ENCODE measurements at places on chromosomes 2 and 18.

DNA sequence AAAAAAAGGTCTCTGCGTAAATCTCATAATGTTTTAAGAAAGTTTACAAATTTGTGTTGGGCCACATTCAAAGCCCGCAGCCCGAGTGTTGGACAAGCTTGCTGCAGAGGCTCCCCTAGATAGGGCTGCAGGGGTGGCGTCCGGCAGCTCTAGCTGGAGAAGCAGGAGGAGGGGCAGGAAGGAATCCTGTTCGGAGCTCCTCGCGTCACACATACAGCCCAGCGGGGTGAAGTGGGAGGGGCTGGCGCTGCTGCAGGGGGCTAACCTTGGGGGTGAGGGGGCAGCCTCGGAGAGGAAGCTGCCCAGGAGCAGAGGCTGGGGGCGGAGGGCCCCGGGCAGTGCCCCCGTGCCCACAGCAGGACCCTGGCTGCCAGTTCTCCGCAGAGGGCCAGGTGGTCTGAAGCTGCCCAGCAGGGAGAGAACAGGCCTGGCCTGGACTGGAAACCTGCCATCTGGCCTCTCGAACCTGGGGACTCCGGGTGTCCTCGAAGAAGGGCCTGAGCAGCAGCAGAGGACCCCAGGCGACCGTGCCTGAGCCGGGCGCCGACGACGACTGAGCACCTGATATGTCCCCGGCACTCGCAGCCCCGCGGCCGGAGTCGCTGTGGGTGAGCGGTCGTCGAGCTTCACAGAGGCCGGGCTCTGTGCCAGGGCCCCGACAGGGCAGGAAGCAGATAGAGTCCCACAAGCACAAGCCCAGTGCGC is 2.6 kb upstream of the GPR35 start:
- DNase-seq: no peak

DNA sequence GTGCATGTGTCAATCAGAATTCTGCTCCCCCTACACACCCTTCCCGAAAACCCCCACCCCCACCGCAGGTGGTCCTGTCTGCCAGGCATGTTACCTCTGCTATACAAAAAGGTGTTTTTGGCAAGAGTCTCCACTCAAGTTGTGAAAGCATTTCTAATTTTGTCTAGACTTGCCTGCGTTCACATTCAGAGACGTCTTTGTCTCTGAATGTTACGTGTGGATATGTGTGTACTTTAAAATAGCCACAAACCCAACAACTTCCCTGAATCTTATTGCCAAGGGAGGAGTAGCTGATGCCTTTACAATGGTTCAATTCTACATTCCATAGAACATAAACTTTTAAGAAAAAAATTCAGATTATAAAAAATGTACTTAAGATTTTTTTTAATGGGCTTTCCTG is 66.6 kb downstream of the ITGA4 start:
- no peak for DNase-seq

GRCh38 chr2:23944527-23944926 is 4.3 kb downstream of the UBXN2A start:
- no peak for DNase-seq

- DNase-seq: no peak
Measured at GRCh38 chr2:54579682-54580620, 123.8 kb downstream of the SPTBN1 start.

DNA sequence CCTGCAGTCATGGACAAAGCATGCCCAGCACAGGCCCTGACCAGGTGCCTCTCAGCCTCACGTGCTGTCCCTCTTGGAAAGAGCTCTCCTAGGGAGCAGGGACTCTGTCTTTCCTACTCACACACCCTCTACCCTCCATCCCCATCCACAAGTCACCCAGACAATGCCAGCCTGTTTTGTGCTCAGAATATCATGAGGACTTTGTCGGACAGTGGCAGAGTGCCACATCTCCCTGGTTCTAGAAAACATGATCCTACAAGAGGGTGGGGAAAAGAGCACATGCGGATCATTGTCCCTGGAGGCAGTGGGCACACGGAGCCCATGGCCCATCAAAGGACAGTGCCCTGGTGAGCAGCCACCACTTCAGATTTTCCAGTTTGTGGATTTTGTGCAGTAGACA is 3.7 kb upstream of the MAL start:
- DNase-seq: no peak

DNA sequence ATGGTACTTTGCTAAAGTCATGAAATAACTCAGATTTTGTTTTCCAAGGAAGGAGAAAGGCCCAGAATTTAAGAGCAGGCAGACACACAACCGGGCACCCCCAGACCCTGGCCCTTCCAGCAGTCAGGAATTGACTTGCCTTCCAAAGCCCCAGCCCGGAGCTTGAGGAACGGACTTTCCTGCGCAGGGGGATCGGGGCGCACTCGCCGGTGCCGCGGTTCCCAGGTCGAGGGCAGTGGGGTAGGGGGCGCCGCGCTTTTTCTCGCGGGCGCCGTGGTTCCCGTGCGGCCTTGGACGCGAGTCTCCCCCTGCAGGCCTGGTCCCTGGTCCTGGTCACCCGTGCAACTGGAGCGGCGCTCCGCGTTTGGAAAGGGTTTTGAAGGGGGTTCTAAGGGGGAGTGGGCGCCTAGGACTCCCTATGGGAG is 1.2 kb downstream of the ZNF236 start:
- DNase-seq: no peak

- DNase-seq: no peak
Measured at GRCh38 chr2:196099916-196100315, 31.3 kb upstream of the DNAH7 start.

DNA sequence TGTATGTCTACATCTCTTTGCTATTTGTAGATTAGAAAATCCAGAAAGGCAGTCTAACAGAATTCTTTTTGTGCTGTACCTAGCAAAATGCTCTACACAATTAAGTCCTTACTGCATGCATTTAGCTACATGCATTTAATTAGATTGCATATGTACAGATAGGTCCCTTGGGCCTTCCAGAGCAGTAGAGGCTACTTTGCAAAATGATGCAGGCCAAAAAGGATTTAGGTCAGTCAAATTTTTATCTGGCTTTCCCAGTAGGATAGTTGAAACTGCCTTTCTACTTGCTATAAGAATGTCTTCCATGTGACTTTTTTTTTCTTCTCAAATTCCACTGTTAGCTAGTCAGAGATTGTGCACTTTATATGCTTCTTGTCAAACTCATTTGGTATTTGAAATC is 19.3 kb downstream of the GALNT13 start:
- DNase-seq: no peak

DNA sequence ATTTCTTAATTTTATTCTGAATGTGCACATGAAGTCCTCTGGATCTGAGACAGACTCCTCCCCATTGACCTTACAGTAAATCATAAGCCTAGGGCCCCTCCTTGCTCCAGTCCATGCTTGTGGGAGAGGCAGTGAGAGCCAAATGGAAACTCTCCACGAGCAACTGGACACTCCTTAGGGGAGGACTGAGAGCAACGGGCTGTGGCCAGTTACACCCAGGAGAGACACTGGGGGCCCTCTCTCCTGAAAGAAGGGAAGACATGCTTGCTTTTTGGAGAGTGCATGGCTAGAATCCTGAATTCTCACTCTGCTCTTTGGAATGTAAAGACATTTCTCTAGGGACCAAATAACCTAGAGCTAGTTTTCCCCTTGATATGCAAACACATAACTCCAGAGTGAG is 49.0 kb upstream of the BIN1 start:
- DNase-seq: no peak

GRCh38 chr2:127164761-127165538 is 55.1 kb downstream of the CYP27C1 start:
- DNase-seq: no peak

- no peak for DNase-seq
Measured at GRCh38 chr2:187500585-187501359, 52.7 kb upstream of the CALCRL start.

GRCh38 chr2:88187038-88187676 is 17.0 kb downstream of the THNSL2 start:
- DNase-seq: peak; percentile 25

DNA sequence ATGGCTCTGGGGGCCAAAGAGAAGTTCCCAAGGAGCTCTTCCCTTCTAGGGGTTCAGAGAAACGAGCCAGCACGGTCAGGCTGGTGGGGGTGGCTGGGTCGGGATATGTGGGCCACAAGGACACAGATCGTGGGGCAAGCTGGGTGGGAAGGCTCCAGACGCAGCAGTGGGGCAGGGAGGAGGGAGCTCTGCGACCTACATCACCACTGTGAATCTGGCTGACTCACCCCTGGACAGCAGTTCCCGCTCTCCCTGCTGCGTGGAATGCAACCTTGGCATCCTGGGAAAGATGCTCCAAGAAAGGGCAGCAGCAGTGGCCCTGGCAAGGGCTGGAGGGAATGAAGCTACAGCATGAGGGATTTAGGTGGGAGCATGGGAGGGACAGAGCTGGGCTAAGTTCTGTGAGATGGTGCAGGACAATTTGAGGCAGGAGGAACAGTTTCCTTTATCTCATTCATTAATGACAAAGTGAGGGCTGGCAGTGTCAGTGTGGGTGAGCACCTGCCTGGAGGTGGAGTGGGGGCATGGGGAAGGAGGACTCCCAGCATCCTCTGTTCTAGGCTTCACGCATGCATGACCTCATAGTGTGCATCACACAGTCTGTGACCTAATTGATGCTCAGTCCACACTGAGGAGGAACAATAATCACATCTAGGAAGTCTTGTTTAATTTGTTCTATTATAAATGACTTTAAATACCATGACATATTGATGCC is 25.0 kb downstream of the CELF4 start:
- no peak for DNase-seq

DNA sequence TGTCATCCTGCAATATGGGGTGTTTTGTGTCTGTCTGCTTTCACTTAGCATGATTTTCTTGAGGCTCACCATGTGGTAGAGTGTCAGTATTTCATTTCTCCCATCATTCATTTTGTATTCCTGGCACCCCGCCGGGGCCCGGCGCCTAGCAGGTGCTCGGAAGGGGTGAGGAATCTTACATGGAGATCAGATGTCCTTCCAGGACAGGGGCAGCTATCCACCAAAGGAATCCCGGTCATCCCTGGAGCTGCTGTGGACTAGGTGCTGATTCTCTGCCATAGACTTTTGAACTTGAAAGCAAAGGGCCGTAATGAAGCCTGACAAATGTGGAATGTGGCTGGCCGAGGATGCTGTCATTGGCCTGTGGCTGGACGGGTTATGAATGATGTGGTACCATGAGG is 2.4 kb downstream of the PRELID3A start:
- no peak for DNase-seq

GRCh38 chr2:181306785-181307184 is 150.4 kb upstream of the ITGA4 start:
- no peak for DNase-seq

GRCh38 chr18:6624661-6625311 is 104.7 kb upstream of the ARHGAP28 start:
- DNase-seq: no peak

GRCh38 chr2:150618245-150618895 is 130.9 kb upstream of the RND3 start:
- no peak for DNase-seq

GRCh38 chr18:36419900-36420531 is 122.5 kb downstream of the FHOD3 start:
- no peak for DNase-seq

DNA sequence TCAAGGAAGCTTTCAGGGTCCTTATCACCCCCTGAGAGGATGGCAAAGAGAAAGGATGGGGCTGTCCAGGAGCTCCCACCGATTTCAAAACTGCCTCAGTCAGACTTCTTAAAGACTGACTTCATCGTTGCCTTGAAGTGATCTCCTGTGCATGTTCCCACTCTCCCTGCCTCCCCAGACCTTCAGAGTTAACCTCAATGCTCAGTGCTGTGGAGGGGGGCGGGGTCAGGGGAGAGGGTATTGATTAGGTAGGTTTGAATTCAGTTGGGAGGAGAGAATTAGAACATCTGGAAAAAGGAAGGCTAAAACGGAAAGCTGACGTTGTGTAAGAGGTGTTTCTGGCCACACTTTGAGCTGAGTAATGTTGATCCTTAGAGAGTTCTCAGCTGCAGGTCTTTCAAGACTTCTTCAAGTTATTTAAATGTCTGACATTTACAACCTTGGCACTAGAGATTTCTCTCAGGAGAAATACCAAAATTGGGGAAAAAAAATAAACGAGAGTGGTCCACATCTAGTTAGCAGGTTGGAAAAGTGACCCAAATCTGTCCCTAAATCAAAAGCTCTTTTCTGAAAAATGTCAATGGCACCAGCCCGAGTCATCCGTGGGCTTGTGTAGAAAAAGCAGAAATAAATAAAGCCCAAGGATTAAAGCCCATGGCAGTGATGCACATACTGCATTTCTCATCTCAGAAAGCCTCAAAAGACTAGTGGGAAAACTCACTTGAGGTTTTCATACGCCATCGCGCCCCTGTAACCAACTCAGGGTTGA is 134.7 kb upstream of the EPAS1 start:
- no peak for DNase-seq

DNA sequence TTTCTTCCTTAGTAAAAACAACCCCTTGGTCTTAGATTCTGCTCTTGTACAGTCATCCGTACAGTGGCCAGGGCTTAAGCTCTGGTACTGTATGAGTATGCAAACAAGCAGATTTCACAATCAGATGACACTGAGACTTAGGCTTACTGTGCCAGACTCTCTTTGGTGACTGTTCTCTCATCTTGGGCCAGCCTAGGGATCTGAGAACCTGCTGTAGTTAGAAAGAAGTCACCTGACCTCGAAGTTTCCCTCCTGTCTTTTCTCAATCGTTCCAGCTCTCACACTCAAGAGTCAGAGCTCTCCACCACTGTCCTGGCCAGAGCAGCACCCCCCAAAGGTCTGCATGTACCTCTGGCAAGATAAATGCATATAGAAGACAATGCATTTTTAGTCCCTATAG is 63.2 kb downstream of the ZEB2 start:
- DNase-seq: no peak

DNA sequence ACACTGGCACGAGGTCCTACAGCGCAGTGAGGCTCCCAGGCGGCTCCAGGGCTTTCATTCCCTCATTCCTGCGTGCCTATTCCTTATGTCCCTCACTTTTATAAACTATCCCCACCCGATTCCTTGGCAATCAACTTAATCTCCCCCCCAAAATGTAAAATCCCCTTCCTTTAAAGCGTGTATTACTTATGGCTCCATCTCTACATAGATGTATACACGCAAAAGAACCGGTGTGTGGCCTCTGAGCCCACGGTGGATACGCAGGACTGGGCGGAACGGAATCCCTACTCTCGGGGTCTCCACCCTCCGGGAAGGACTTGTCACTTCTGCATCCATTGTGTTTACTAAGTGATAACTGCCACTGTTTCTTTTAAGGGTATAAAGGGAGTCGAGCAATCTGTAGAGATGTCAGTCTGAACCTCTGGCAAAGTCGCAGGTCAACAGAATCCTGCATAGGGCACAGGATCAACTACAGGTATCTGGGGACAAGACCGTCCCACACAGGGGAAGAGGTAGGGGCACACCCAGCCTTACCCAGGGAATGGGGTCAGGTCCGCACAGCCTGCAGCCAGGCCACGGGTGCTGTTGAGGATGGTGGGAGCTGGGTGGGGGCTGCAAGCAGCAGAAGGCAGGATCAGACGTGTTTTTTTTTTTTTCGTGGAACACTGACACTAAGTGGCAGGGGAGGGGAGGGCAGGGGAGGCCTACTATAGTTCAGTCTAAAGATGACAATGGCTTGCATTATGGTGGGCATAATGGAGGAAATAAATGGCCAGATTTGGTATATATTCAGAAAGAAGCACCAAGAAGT is 42.1 kb downstream of the HDLBP start:
- no peak for DNase-seq

Measured in GM12891 (cell line).